ENCODE measurements at places on chromosomes 6 and 20. TPM values are rescaled to one million over a fixed set of nuclear protein-coding genes. Genes with fewer than 3 reads are reported as not detected.

EDN1 gene
- 23.2 TPM for total RNA-seq

SIGLEC1 gene
- total RNA-seq, result 22.8 TPM

DNA sequence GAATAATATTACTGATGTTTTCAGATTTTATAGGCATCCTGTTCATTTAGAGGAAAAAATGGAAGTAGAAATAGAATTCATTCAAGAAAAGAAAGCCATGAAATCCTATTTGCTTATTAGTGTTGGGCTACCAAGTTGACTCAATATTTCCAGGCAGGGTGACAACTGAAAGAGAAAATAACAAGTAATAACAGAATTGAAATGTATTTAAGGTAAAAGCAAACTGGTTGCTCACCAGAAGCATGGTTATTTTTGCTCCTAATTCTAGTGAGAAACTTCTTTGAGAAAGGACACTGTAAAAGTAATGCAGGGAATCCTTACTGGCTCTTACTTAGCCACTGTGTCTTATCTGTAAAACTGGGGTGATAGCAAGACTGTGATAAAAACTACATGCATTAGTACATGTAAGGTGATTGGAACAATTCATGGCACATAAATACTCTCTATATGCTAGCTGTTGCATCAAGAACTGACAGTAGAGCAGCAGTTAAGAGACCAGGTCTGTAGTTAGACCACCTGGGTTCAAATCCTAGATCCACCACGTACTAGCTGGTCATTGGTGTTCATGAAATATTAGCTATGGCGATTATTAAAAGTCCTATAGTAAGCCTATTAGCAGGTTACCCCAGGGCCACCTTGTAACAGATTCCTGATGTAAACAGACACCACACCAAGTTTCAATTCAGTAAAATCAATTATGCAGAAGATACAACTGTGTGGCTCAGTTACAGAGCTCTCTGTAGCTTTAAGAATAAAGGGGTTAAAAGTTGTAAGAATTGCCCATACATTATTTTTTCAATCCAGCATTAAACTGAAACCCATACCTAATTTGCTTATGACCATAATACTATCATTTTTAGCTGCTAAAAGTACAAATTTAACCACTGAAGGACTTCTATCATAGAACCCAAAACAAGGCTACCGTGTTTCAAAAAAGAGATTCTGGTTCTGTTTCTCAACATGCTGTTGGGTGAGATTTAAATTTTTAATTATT is 159.2 kb upstream of the COL21A1 start:
- no peak for DNase-seq

DNA sequence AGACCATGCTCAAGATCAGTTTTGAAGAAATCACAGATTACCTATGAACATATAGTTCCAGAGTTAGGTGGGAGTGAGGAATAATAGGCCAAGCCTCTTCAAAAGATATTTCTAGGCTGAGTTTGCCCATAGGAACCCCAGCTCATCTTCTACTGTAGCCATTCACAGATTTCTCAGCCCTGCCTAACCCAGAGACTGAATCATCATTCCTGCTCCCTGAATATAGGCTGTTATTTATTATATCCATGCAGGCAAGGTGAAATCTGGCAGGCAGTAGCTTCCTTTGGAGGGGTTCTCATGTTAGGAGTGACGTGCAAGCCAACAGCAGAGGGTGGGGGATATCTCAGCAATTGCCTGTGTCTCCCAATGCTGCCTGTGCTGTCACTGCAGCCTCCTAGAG is 25.6 kb upstream of the ADGRF4 start:
- DNase-seq, result no peak

HNF4A gene
- total RNA-seq, result 3.5 TPM
